Anterior cingulate cortex (tissue), 58 donors: ENCODE measurements at places on chromosomes 5 and 9.

DNA sequence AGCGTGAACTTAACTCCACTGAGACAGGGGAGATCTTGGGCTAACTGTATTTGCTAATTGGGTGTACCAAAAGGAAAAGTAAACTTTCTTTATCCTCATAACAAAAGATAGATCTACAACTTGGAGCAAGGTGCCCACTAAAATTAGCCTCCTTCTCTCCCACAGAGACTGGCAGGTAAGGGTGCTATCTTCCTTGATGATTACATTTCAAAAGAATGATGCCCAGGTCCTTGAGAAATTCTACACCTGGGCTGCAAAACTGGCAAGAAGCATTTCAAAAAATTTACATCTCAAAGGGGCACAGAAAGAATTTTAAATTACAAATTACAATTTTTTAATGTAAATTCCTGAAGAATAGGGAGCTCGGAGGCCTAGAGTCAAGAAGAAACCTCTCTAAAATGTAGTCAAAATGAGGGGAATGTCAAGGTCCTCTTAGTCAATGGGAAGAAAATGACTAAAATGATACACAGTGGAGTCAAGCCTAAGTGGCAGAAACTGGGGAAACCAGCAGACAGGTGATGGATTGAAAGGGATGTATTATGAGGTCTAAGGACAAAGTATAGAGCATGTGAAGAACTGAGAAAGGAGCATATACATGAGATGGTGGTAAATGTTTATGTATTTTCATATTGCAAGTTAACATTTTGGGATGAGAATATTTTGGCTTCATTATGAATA lies 348.3 kb upstream of the TUSC1 start:
- DNase-seq: no peak

DNA sequence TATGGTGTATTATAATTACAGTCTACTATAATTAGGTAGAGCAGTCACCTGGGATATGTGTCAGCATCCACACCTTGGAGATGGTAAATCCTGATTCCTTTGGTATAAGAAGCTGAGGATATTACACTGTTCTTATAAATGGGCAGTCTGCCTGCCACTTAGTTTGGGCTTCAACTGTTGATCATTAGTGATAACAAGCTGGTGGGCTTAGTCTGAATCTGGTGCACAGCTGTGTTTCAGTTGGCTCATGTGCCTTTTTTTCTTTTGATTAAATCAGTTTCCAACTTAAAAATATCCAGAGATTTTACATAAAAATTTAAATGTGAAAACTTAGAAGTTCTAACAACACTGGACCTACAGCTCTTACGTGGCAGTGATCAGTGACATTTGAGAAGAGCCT lies 21.2 kb downstream of the LVRN start:
- no peak for DNase-seq

GRCh38 chr9:2180704-2181103 lies 165.6 kb downstream of the SMARCA2 start:
- no peak for DNase-seq

DNA sequence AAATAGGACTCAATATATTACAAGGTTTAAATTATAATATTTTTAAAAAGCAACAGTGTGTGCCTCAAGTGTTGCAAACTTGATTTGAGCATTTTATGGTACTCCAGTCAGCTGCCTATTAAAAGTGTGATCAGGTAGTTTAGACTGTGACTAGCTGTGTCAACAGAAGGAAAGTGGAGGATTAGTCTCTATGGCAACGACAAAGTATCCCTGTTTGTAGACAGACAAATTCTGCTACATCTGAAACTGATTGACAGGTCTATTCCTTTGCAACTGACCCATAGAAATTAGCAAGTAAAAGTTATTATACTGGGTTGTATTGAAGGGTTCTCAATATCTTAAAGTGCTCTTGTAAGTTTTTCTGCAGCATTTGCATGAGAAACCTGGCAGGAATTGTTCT lies 249.8 kb upstream of the ARRDC3 start:
- no peak for DNase-seq

- DNase-seq: no peak
Observed at GRCh38 chr9:121699571-121700164, 48.2 kb downstream of the DAB2IP start.

DNA sequence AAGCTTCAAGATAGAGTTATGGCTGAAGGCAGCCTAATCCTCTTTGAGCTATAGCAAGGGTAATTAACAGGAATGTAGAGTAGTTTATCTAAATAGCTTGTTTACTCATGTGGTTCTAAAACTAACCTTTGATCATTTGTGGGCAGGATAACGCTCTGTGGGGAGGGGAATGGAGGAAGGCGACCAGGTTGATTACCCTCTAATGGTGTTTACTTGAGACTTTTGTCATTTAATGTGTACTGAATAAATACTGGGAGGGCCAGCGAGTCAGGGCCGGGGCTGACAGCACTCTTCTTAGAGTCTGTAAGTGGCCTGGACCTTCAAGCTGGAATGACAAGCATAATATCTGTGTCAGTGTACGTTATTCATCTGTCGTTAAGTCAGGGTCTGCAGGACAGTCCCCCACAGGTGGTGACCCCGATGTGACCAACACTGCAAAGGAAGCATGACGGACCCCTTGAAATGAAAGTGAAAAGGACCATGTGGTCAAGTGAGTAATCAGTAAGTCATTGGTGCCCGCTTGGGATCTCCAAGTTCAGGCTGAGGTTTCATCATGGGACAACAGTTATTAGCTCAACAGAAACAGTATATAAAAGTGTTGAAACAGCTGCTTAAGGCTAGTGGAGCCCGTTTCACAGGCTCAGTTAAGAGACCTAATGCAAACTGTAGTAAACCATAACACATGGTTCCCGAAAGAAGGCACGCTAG lies 162.6 kb downstream of the CPLANE1 start:
- DNase-seq: no peak

DNA sequence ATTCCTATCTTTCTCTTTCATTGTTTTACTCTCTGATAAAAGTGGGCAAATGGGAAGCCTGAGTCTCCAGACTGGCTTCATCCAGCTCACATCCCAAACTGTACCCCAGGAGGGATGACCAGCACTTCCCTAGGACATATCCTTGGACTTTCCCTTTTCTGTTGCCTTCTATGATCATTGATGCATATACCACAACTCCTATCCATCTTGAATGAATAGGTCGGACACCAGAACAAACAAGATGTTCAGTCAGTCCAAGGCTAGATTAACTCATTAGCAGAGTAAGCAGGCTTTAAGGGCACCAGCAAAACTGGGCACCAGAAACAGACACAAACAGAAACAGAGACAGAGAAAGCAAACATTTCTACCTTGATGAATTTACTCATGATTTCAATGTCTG lies 159.1 kb upstream of the RGMB start:
- DNase-seq: no peak

DNA sequence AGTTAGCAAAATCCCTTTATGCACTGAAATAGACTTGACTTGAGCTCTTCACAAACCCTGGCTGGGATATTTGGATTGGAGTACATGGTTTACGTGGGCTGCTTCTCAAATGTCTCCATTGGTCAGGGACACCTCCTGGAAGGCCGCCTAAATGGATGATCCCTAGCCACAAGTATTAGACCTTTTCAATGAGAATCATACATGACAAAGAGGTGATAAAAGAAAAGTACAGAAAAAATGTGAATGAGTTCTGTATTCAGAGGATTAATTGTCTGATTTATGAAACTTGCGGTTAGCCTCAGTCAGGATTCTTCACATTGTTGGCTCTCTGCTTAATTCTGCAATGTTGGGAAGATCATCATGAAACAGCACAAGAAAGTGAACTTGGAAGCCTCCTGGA lies 752.8 kb upstream of the ADAMTS16 start:
- no peak for DNase-seq

- DNase-seq: no peak
Observed at GRCh38 chr9:133127340-133127981, 6.4 kb upstream of the RALGDS start.

- no peak for DNase-seq
Observed at GRCh38 chr5:130243641-130244040, 339.4 kb downstream of the CHSY3 start.

DNA sequence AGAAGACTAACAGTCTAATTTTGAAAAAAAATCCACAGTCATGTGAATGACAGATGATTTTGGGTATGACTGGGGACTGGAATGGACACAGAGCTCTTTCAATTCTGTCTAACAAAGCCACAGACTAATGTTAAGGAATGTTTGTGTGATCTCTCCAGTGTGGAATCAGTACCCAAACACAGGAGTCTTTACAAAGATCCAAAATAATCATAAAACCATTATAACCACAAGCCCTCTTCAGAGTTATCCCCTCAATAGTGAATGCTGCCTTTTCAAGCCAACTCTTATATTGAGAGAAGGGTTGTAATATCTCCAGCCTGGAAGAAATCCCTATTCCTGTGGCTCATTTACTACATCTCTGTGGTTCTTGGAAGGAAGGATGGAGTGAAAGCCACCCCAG lies 552.0 kb upstream of the CLINT1 start:
- DNase-seq: no peak

DNA sequence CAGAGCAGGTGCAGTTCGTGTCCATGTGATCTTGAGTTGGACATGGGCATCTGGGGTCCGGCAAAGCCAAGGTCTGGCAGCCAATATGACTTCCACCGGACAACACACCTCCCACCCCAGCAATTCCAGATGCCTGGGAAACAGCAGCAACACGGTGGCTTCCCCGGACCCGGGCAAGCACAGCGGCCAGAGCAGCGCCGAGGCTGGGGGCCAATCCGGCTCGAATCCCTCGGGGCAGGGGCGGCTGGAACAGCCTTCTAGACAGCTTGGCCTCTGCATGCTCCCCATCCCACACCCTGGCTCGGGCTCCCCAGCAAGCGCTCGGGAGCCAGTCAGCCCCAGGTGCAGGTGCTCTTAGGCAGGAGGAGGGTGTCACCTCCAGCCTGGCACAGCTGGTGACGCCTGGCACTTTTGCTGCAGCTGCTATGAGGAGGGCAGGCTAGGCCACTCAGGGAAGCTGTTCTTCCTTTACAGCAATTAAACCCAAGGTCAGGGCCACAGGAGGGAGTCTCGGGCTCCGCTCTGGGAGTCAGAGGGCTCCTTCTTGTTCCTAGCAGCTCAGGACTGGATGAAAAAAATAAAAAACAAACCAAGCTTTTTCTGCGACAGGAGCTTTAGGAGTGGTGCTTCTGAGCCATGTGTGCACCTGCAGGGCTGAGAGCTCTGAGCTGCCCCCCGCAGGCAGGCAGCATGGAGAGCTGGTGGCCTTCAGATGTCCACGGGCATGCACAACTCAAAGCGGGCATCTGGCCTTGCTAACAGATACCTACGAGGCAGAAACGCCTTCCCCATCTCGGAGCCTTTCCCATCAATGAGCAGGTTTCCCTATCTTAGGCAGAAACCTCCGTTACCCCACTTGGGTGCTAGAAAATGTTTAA lies 28.2 kb downstream of the DBH start:
- DNase-seq: no peak

- no peak for DNase-seq
Observed at GRCh38 chr9:126152622-126153362, 173.8 kb upstream of the MVB12B start.

DNA sequence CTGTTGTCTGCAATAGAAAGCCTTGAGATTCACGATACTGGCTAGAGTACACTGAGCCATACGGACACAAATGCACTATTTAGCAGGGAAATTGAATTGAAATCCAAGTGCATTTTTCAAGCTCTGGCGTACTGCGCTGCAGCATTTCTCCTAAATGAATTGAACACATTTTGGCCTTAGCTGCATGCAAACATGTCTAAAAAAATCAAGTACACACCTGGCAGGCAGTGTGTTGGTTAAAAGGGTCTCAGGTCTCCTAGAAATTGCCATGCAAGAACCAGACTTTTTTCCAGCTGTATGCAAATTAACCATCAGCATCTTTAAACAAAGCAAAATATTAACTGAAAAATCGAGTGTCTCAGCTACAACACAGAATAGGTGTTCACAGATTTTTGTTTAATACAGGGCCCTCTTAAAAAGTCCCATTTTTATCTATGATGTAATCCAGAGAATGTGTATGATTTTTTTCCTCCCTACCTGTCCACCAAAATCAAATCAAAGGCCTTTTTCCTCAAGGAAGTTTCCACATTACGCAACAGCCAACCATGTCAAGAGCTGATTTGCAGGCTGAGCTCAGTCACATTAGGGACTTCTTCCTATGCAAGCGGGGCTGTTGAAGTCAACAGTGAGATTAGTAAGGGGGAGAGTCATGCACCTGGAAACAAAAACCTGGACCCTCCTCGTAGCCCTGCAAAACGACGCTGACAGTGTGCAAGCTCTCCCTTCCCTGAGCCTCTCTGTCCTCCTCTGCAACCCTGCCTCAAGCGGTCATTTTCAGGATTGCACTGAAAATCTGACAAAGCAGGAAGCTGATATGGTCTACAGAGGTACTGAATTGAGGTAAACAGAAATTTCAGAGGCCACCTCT lies 14.1 kb upstream of the SFXN1 start:
- peak; percentile 35 for DNase-seq
